ENCODE measurements at places on chromosomes 2 and 18.

GRCh38 chr2:60546756-60547420 lies 6.6 kb downstream of the BCL11A start:
- no peak for DNase-seq

- peak; percentile 28 for DNase-seq
Measured at GRCh38 chr2:119264781-119265692, 41.4 kb downstream of the STEAP3 start.

DNA sequence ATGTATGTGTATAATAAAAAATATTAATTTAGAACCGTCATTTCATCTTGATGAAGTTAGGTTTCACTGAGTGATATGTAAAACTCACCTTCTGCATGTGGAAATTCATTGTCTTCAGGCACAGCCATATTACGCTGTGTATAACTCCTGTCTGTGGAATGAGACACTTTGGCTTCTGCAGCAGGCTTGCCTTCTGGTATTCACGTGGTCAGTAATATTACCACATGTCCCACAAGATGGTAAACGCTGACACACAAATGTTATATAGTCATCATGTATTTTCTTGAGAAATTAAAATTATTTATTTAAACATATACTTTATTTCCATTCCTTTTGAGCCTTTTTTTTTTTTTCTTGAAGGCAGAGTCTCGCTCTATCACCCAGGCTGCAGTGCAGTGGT lies 25.1 kb upstream of the AAK1 start:
- DNase-seq: no peak

DNA sequence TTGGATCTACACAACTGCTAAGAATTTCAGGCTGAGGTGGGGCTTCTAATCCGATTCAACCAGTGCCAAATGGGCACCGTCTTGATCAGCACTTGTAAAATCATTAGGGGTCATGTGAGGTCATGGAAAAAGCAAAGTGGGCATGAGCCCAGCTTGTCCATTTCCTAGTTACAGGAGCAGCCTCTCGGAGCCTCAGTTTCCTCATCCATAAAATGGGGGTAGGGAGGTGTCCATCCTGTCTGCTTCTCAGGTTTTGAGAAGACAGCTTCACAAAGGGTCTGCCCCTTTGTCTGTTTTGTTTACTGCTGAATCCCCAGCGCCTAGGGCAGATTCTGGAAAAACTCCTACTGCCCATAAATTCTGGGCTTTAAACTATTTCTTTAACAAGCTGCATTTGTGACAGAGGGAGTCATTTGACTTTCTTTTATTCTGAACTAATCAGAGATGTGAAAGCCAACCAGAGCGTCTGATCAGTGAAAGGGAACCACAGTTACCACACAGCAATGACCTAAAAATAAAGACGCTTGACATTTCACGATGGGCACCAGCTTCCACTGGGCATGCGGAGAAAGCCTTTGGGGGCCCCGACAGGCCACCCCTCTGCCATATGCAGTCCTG lies 38.9 kb downstream of the DNMT3A start:
- DNase-seq: no peak

DNA sequence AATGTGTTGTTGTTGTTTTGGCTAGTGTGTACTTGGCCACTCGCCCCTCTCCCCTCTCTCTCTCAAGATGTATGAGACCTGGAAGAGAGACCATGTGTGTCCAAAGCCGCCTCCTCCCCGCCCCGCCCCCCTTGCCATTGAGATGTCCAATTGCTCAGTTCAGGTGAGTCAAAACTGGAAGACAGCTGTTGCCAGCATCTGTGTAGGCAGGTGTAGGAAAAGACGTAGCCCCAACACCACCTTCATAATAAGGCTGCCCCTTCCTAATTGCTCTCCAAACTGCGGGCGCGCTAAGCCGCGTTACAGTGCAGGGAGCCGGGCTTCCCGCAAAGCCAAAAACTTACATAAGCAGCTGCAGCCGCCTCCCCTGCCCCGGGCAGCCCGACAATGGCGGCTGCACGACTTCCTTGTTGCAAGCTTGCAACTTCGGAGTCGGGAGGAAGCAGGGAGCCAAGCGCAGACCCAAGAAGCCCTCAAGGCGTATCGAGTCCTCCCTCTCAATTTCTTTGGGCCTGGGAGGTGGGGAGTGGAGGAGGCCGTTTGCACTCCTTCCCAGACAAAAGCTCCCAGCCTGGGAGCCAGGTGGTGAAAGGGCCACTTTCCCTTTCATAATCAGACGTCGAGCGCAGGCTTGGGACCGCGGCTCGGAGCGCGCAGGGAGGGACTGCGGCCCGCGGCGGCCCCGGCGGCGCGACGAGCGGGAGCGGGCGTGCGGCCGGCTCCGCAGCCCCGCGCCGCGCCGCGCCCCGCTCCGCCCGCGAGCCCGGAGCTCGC lies 882 bp downstream of the ZBTB14 start:
- peak; percentile 31 for DNase-seq

GRCh38 chr18:58611395-58612131 lies 17.3 kb downstream of the ALPK2 start:
- no peak for DNase-seq

- DNase-seq: no peak
Measured at GRCh38 chr18:9987345-9987744, 73.5 kb downstream of the VAPA start.

DNA sequence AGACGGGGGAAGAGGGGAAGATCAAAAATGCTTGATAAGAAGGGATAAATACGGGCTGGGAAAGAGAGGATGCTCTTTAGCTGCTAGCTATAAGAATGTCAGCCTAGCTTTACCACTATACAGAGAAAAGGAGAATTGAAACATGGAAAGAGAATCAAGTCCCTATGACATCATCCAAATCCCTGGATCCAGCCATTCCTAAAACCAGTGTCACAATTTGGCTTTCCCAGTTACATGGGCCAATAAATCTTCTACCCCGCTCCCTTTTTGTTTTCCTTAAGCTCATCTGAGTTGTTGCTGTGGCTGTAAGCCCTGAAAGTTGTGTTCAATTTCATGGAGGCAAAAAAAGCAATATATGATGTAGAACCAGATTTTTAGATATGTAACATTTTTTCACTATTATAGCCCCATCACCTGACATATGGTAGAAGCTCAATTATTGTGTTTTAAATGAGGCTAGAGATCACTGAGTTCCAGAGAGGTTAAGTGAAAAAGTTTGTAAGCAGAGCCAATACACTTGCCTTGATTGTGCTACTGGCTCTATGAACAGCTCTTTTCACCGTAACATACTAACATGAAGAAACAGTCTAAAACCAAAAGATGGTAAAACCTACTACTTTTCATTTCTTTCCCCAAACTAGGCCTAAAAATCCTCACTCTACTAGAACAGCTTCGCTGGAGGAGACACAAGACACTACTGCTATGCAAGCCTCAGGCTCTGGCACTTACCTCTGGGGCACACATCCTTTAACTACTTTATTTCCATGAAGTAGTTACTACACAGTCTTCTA lies 4.3 kb downstream of the HNRNPLL start:
- no peak for DNase-seq

DNA sequence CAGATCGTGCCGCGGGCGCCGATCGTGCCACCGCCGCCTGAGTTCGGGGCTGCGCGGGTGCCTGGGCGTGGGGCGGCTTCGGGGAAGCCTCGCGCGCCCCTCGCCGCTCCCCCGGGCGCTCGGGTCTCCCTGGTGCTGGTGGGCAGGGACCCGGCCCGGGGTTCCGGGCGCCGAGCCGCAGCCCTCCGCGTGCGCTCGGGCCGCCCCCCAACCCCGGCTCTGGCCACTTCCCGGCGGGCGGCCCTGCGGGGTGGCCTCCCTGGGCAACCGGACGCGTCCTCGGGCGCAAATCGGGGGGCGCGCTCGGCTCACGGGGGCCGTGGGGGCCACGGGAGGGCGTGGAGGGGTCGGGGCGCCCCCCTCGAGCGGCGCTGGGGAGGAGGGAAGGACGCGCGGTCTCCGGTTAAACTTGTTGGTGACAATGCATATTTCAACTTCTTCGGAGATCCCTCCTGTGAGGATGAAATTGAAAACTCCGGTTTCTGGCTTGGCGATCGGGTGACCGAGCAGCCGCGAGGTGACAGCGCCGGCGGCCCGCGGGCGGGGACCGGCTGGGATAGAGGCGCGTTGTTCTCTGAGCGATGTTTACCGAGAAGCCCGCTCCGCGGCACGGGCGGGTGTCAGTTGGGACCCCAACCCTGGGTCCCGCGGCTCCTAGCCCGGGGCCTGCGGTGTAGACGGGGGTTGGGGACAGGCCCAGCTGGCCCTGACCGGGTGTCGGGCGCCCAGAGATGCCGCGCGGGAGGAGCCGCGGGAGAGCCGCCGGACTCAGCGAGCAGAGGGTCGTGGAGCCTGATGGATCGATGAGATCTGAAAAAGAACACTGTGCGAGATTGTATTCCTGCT lies 676 bp downstream of the SH3BP4 start:
- no peak for DNase-seq

- DNase-seq: no peak
Measured at GRCh38 chr2:236178890-236179235, 10.7 kb upstream of the GBX2 start.

GRCh38 chr2:177553176-177553884 lies 160.8 kb downstream of the AGPS start:
- no peak for DNase-seq

GRCh38 chr2:141899740-141900139 lies 231.1 kb downstream of the LRP1B start:
- no peak for DNase-seq
